ENCODE measurements at places on chromosomes 2 and 18.

- no peak for DNase-seq
Measured at GRCh38 chr2:20521193-20521592, 74.3 kb downstream of the RHOB start.

- DNase-seq = no peak
Measured at GRCh38 chr18:56632070-56633022, 6.0 kb downstream of the TXNL1 start.

DNA sequence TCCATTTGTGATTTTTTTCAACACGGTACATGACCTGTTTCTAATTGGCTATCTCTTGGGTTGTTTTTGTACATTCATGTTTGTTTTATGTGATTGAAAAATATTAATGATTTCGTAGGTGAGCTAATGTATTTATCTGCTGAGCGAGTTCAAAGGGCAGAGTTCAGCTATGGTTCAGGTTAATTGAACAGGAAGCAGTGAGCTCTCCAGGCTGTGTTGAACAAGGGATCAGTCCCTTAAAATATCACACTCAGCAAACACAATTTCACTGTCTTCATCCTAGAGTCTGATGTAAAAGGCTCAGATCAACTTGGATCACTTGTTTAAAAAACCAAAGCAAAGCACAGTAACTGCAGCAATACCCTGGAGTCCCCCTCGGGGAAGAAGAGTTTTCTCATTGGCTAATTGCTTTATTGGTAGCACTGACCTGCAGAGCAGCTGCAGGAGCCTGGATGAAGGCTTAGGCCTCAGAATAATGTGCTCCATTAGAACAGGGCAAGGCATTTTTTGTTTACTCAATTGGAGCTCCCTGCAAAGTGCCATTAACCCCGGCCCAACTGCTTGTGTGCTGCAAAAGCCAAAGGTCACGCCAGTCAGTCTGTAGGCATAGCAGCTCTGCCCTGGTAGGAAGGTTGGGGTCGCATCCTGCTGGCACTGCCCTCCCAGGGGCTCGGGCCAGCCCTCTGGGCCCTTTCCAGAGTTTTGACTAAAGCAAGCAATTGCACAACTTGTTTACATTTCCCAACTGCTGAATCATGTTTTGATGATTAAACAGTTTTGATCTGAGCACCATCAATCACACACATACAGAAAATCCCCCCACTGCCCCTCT is 10.5 kb downstream of the ONECUT2 start:
- no peak for DNase-seq

- no peak for DNase-seq
Measured at GRCh38 chr2:215359576-215359922, 47.7 kb downstream of the ATIC start.

GRCh38 chr2:202109139-202109736 is 36.2 kb downstream of the KIAA2012 start:
- no peak for DNase-seq

GRCh38 chr2:16271231-16271896 is 331.0 kb downstream of the MYCN start:
- no peak for DNase-seq

DNA sequence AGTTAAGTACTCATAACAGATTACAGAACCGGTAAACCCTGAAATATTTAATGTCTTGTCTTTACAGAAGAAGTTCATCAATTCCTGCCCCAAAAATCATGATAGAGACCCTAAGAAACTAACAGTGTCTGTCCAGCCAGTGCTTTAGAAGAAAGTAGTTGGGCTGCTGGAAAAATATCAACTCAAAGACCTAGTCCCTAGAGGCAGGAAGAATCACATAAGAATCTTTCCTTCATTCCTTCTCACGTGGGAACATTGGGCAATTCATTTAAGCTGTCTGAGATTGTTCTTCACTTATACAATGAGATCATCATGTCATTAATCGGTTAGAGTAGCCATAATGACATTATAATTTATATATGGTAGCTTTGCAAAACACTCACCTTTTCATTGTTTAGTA is 156.4 kb downstream of the CCBE1 start:
- DNase-seq = no peak

All from NCI-H446 treated with DMSO at 0.1 percent for 48 hours (cell line).